Fibroblast of skin of right quadriceps (primary cell): ENCODE measurements at places on chromosomes 4 and X.

DNA sequence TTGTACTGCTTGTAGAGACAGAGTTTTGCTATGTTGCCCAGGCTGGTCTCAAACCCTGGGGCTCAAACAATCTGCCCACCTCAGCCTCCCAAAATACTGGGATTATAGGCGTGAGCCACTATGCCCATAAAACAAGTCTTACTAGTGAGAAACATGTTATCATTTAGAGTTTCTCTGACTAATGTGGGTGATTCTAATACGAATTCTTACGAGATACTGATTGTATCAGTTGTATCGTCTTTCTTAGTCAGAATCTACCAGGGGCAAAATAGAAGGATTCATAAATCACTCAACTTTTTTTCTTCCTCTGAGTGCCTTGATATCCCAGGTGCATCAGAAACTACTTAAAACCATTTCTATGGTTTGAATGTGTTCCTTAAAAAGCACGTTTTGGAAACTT, 14.4 kb upstream of the NMU start:
- DNase-seq: no peak

DNA sequence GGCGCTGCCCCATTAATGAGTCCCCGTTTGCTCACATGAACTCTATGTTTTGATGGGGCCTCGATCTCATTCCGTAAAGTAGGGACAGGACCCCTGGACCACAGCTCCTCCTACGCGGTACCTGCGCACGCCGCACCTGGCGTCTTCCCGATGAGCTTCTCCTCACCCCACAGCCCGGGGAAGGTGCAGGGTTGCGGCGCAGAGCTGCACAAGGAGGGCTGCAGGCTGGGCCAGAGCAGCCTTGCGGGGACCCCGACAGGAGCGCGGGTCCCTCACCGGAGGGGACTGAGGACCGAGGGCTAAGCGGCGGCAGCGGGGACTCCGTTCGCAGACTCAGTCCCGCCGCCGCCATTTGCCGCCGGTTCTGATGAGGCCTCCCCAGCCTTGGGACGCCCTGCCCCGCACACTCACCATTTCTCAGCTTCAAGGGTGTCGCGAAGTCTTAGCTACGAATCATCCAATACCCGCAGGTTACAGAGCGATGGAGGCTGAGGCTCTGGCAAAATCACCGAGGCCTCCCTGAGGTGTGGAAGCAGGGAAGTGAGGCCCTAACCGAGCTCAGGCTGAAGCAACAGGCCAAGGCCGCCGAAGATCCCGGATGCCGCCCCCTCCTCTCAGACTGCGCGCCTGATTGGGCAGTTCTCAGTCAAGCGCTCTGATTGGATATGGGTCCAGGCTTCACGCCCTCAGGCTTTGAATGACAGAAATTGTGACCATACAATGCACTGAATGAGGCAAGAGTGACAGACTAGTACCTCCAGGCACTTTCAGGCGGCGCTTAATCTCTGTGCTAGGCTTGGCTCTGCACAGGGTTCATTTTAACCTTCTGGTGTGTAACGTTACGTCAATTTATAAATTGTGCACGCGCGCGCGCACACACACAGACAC, 25.1 kb downstream of the ZNF721 start:
- DNase-seq: peak; percentile 100

- no peak for DNase-seq
Observed at GRCh38 chr4:153547520-153547919, 81.4 kb downstream of the TMEM131L start.

DNA sequence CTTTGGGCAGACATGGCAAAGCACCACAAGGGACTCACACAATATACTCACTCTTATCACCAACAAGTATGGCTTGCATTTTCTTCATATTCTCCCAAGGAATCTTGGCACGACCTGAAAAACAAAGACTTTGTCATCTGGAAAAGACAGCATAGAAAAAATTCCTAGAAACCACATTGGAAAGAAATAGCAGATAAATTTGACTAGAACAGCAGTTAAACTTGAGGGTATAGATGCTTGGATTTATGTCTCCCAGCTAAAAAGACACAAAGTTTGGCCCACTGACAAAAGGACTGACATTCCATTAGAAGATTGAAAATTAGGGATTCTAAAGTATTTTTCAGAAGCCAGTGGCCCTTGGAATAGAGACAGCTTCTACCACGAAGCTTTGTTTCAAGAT, 6.9 kb upstream of the VEGFC start:
- peak; percentile 95 for DNase-seq

- DNase-seq: peak; percentile 0
Observed at GRCh38 chrX:23616361-23616760, 50.9 kb upstream of the PRDX4 start.

- DNase-seq: no peak
Observed at GRCh38 chr4:142336251-142336934, 509.7 kb downstream of the INPP4B start.

DNA sequence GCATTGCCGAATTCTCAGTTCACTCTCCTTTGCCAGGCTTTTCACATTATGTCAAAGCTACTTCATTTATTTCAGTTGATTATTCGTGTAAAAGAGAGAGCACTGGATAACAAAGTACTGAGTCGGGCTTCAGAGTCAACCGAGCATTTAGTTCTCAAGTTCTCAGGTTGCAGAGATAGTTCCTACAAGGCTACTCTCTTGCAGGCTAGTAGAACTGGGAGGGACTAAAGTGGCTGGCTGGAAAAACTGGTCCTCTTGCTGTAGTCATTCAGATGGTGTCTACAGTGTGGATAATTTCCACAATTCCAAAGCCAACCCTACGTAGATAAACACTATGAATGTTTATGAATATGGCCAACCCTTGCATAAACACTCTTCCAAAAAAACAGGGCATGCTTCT, 4.6 kb upstream of the CCNG2 start:
- DNase-seq: no peak

DNA sequence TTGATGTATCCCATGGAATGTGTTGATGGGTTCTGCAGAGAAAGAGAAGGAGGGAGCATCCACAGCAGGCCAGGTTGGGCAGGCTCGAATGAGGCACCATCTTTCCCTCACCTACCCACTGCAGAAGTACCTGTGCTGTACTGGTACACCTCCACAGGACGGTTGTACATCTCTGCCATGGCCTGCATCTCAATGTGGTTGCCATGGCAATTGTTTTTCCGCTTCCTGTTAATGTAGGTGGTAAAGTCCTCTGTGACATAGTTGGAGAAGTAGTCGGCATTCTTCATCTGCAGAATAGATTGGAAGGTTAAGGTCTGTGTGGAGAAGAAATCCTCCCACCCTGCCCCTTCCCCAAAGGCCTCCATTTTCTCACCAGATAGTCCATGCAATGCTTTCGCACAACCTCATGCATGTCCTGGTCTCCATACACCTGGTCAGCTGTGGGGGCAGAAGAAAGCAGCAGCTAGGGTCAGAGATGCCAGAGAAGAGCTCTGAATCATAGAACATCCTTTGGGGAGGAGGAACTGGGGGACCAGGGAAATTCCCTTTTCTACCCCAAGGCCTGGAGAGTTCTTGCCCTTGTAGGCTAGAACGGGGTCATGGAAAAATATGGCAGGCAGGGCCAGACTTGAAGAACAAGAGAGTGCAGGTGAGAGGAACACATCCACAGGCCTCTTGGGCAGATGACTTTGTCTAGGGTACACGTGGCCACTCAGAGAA, 15.9 kb upstream of the PIM2 start:
- no peak for DNase-seq

GRCh38 chrX:36961590-36961989, 46.6 kb upstream of the FAM47C start:
- no peak for DNase-seq

- DNase-seq: peak; percentile 97
Observed at GRCh38 chrX:109840585-109840984, 107.5 kb upstream of the ACSL4 start.

GRCh38 chr4:156685308-156685707, 286.3 kb downstream of the PDGFC start:
- peak; percentile 27 for DNase-seq

DNA sequence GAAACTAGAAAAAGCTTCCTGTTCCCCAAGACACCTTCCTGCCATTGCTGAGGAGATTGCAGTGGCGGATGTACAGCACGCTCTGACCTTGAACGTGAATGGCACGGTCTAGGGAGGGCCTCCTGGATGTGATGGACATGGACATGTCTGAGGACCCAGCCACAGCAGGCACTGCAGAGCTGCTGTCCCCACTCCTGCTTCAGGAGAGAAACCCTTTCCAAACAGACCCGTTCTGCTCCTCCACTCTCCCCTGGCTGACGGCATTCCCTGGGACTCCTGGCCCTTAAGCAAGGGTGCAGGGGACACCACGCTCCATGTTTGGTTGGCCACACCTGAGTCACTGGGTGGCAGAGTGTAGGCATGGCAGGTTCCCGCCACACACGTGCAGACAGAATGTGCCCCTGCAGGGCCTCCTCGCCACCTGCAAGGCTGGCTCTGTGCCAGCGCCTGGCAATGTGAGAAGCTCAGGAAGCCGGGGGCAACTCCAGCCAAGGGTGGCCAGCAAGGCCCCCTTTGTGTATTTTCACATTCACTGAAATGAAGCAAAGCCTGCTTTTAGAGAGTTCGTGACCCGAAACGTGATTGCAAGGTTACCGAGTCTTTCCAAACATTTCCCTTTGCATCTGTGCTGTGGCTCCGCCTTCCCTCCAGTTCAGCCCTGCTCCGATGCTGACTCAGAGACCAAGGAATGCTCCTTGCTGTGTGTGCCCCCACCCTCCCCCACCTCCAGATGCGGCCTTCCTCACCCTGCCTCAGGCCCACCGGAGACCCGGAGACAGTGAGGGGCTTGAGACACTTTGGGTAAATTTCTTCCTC, 46.1 kb downstream of the HTRA3 start:
- peak; percentile 85 for DNase-seq

DNA sequence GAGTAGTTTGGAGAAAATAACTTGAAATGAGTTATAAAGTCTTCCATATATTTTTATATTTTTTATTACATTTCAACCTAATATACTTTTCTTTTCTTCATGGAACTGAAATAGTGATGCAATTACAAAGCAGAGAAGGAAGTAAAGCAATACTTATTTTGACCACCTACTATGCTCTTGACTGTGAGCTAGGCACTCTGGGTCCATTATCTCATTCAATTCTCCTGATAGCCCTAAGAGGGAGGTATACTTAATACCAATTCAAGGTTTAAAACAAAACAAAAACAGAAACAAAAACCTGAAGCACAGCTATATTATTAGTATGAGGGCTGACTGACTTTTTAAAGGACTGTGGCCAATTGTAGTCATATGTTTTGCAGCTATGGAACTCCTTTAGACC, 193.5 kb downstream of the MAD2L1 start:
- DNase-seq: no peak

DNA sequence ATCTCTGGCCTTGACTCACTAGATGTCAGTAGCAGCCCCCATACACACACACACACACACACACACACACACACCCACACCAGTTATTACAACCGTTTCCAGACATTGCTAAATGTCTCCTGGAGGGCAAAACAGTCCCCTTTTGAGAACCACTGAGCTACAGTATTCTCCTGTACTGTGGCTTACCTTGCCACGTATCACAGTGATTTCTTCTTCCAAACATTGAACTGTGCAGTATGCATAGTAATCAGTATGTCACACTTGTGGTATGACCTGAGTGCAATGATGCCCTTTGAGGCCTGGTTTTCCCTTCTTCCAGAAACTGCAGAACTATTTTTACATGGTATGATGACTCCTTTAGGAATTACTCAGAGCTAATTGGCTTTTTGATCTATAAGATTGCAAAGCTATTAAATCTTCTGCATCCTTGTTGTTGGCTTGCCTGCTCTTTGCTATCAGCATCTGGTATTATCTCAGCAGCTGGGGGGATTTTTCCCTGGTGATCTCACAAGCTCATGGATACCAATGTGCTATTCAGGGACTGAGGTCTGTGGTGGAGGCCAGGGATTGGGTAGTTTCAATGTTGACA, 3.6 kb upstream of the THOC2 start:
- DNase-seq: peak; percentile 85

GRCh38 chr4:102713096-102713495, 47.7 kb downstream of the MANBA start:
- peak; percentile 35 for DNase-seq

GRCh38 chrX:132694382-132694781, 205.5 kb upstream of the MBNL3 start:
- no peak for DNase-seq

GRCh38 chr4:173145131-173145530, 23.5 kb upstream of the GALNT7 start:
- no peak for DNase-seq

- DNase-seq: no peak
Observed at GRCh38 chrX:23493941-23494374, 159.3 kb downstream of the PTCHD1 start.
